ENCODE measurements at places on chromosomes 12 and 14.

- no peak for DNase-seq
Measured at GRCh38 chr12:612293-612692, 51.0 kb downstream of the NINJ2 start.

DNA sequence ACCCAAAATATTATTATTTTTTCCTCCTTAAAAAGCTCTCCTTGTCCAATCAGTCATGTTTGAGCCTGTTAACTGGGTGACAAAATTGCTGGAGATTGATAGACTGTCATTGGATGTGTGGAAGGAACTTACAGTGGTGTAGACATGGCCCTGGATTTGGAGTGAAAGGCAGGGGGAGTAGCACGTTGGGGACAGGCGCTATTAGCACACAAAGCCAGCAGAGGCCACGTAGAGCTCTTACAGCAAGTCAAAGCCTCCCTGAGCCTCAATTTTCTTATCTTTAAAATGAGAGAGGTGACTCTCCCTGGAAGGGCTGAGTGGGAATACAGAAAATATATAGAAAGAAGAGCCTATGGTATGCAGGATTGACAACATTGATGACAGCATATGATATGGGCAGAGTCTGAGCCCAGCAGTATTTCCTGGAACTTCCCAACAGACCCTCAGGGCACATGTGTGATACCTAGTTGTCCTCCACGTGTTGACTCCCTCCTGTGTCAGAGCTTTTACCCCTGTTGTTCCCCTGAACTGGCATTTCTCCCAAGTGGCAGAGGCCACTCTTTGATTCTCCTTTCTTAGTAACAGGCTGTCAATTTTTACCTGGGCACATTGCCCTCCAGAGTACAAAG is 504.9 kb downstream of the VRK1 start:
- no peak for DNase-seq

- no peak for DNase-seq
Measured at GRCh38 chr14:74592476-74593201, 19.4 kb downstream of the LTBP2 start.

GRCh38 chr12:8088574-8088973 is 6.5 kb downstream of the NECAP1 start:
- DNase-seq: no peak

- peak; percentile 69 for DNase-seq
Measured at GRCh38 chr12:96108321-96108720, 72.9 kb upstream of the LTA4H start.

Measured in AML-193 (cell line).